CMK (cell line): ENCODE measurements at places on chromosomes 2 and 18.

DNA sequence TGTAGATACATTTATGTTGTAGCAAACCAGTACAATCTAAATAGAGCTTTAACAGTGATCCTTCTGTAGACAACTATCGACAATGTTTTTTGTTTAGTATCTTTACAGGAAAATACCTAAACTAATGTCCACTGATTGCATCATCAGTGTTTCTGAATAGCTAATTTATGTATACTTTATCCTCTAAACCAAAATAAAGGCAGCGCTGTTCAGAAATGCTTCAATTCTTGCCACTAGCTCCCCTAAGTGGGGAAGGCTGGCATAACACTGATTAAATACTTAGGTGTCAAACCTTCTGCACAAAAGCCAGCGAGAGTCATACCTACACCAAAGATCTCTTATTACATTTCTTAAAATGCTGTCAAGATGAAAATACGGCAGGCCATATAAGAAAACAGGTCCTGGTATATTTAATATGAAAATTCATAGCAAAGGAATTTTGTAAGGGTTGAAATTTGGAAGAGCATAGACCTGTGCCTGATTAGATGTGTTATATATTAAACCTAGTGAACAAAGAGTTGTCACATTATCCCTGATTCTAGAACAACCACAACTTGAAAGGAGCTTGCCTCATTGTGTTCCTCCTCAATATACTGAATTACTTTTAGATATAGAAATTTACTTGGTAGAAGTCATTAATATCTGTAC is 1693.4 kb upstream of the SLC39A10 start:
- DNase-seq: no peak

GRCh38 chr2:96977631-96978195 is 8.7 kb downstream of the FAM178B start:
- DNase-seq: no peak

DNA sequence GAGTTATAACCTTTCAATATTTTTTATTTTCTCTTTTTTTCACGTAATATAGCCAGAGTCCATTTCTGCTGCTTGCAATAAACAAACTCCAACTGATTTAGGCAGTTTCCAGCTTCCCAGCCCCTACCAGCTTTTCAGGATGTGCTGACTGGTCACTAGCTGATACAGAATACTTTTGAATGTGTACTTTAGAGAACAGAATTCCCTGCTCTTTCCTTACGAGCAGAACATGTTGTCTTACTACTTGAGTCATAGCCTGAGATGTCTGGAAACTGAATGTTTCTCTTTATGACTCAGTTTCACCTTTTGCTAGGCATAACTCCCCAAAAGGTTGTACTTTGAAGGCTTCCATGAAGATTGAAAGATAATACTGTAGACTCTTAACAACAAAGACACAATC is 44.5 kb upstream of the KCNE4 start:
- DNase-seq: no peak

- no peak for DNase-seq
Observed at GRCh38 chr2:110678457-110679336, 834 bp upstream of the BUB1 start.

DNA sequence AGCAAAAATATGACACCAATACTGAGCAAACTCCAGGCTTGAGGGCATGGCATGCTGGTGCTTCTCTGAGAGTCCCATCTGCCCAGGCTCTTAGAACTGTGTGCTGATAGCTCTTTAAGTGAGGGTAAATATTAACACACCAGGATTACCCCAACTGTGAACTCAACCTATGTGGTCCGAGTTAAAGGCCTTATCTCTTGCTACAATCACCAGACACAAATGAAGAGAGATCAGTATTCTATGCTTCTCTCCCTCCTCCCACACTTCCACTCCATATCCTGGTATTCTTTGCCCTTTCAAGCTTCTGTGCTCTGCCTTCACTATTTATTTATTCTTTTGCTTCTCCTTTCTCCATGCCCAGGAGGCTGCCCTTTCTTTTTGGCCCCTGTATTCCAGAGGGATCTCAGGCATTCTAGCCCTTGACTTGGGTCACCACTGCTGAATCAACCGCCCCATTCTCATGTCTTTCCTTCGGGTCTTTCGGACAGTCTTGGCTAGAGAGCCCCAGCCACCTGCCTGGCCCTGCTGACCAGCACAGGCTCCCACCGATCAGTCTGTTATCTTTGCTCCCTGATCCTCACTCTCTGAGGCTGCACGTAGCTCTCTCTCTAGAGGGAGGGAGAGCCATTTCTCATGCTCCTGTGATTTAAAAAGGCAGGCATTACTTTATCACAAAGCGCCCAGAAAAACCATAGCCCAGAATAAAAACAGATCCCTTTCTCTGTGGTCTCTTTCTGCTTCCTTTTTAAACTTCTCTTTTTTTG is 17.2 kb upstream of the HK2 start:
- no peak for DNase-seq

GRCh38 chr2:27208486-27209050 is 3.3 kb upstream of the ATRAID start:
- DNase-seq: no peak

DNA sequence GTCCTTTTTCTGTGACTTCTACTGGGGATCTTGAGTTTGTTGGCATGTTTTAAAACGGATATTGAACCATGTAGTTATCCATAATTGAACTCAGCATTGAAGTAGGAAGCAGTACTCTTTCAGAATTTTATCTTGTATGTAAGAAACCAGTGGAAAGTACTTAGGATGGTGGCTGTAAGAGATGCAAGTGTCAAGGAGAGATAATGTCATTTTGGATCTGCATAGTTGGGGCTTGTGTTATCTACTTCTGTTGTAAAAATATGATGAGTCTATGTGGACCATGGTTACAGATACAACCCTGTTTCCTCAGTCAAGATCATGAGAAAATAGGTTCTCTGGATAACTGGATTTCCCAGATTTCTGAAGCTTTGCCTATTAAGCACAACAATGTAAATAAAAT is 113.7 kb downstream of the NAB1 start:
- DNase-seq: no peak

DNA sequence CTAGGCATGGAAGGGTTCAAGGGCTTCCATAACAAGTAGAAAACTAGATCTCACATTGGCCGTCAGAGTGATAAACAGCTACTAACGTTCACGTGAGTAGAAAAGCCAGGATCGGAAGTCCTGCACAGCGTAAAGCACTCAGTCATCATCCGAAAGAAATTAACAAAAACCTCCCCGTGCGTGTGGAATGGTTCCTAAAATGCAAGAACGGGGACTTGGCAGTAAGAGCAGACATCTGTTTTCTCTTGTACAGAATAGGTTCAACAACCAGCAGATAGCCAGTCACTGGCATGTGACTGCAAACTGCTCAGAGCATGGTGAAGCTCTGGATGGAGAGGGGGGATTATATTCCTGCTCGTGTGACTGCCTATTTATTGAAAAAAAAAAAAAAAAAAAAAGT is 106.9 kb upstream of the ITGB6 start:
- DNase-seq: no peak

- DNase-seq: no peak
Observed at GRCh38 chr18:10927286-10927992, 221.9 kb downstream of the PIEZO2 start.

DNA sequence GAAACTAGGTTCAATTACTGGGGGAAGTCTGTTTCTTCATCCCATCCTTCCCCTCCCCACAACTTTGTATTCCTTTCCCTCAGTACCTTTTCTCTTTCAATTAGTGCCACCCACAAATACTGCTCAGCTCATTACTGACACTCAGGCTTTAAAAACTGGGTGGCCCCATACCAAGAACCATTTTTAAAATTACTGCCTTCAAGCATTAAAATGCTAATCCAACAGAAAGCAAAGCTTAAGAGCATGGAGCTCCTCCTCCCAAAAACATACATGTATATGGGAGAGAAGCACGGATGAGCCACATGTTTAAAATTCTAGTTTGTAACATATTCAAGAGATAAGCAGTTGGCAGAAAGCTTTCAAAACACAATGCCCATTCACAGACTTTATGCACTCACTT is 44.0 kb downstream of the IRS1 start:
- no peak for DNase-seq

DNA sequence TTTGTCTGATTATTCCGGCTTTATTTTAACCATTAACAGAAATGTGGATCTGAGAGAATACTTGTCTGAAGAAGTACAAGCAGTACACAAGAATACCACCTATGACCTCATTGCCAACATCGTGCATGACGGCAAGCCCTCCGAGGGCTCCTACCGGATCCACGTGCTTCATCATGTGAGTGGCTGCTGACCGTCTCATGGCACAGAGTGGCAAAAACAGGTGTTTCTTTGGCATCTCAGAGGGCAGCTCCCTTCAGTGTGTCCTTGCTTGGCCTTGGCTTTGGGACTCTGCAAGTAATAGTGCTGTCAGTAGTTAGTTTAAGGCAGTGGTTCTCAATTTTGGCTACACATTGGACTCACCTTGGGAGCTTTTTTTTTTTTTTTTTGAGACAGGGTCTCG is 23.1 kb downstream of the SFTPB start:
- DNase-seq: no peak

GRCh38 chr2:203873461-203873860 is 5.9 kb downstream of the CTLA4 start:
- no peak for DNase-seq

- no peak for DNase-seq
Observed at GRCh38 chr2:210324458-210324857, 9.5 kb upstream of the MYL1 start.

- DNase-seq: no peak
Observed at GRCh38 chr2:207241198-207241597, 75.5 kb upstream of the KLF7 start.

DNA sequence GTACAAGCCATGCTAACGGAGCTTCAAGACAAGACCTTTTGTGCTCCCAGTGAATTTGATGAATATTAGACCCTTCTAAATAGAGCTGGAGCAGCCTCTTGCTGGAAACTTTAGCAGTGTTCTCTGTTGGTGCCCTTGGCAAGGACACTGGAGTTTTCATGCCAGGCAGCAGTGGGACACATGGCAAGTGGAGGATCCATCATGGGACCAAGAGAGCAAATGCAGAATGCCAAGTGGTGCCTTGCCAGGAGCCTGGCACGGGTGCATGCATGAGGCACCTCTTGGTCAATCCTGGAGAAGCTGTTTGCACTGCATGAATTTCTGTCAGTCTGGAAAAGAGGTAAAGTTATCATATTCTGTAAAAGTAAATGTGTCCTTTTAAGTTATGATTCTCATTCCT is 59.1 kb downstream of the NETO1 start:
- DNase-seq: no peak

- no peak for DNase-seq
Observed at GRCh38 chr2:28637066-28638047, 114.3 kb upstream of the PPP1CB start.
